ENCODE measurements at places on chromosomes 4 and X.
A peak's percentile ranks its signal among the peaks of the same experiment; 100 is the strongest.

DNA sequence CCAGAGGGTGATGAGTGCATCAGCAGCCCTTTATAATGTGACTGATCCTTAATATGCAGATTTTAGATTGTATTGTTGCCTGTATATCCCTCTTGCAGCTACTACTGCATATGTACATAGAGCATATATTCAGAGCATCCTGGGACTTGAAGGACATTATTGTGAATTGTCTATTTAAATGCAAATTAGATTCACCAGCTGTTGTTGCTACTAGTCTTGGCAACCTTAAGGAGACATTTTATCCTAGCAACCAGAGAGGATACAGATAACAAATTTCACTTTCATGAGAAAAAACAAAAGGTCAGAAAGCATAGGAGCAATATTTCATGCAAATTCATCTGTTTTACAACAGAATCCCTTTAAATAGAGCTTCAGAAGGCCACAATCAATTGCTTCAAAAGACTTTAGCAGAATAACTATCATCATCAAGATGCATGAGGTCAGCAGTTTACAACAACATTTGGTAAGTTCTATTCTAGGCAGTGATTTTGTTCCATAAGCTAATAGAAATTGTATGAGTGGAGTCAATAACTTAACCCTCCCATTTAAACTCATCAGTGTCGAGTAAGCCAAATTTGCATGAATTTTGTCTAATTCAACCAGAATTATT is 148.6 kb downstream of the GC start:
- DNase-seq = no peak

DNA sequence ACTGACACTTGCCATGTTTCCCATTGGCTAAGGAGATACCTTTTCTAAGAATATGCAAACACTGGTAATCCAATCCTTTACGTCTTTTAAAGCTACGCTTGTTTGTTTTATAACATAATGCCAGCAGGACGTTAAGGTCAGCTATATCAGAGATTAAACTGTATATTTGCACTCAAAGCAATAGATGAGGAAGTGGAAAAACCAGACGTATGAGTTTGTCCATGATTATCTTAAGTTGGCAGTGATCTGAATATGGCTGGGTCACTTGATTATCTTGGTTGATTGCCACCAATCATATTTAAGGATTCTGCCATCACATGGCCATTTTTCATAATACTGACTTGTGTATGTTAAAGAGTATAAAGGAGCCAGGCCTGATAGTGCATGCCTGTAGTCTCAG is 19.4 kb downstream of the TMSB4X start:
- DNase-seq = no peak

DNA sequence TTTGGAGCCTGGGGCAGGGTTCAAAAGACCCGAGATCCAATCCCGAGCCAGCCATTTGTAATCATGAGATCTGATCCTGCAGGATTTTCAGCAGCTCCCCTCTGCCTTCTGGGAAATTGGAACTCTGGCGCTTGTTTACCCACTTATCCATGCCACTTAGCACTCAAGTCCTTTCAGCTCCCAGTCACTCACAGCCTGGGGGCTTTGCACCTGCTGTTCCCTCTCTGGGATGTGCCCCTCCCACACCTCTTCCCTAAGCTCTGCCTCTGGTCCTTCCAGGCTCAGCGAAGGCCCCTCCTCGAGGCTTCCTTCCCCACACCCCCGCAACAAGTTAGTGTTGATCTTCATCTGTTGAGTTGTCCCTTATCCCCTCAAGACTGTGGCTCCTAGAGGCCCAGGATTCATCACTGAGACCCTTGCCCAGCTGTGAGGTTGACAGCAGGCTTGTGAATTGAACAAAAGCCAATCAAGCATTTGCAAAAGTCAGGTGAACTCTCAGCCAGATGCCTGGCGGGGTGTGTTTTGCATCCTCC is 99.1 kb upstream of the AFAP1 start:
- no peak for DNase-seq

DNA sequence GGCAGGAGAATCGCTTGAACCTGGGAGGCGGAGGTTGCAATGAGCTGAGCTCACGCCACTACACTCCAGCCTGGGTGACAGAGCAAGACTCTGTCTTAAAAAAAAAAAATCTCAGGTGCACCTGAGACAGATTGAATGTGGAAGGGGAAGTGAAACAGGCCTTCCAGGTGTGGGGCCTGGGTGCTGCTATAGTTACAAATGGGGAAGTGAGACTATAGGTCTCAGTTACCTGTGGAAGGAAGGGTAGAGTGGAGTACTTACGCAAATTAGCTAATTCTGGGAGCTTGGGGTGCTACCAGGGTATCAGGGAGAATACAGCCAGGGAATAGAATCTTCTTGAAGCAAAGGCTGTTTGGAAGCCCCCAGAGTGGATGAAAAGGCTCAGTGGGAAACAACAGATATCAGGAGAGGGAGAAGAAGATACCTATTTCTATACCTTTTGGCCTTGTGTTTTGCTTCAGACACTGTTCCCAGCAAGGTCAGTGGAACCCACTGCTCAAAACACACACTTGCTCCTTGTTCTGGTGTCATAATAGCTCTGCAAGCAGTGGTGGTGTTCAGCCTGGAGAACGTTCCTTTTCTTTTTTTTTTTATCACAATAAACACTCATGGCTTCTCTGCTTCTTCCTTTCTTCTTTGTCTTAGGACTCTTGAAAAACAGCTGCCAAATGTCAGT is 7.0 kb downstream of the CD38 start:
- DNase-seq = no peak

GRCh38 chr4:76058888-76059426 is 15.6 kb upstream of the ART3 start:
- no peak for DNase-seq

GRCh38 chr4:38111024-38111423 is 150.8 kb downstream of the PTTG2 start:
- DNase-seq = no peak

- no peak for DNase-seq
Measured at GRCh38 chr4:99361268-99361898, 8.8 kb upstream of the ADH1C start.

GRCh38 chrX:47129157-47129898 is 15.2 kb downstream of the NDUFB11 start:
- DNase-seq = peak; percentile 96

- no peak for DNase-seq
Measured at GRCh38 chr4:105166066-105166465, 19.4 kb downstream of the TET2 start.

DNA sequence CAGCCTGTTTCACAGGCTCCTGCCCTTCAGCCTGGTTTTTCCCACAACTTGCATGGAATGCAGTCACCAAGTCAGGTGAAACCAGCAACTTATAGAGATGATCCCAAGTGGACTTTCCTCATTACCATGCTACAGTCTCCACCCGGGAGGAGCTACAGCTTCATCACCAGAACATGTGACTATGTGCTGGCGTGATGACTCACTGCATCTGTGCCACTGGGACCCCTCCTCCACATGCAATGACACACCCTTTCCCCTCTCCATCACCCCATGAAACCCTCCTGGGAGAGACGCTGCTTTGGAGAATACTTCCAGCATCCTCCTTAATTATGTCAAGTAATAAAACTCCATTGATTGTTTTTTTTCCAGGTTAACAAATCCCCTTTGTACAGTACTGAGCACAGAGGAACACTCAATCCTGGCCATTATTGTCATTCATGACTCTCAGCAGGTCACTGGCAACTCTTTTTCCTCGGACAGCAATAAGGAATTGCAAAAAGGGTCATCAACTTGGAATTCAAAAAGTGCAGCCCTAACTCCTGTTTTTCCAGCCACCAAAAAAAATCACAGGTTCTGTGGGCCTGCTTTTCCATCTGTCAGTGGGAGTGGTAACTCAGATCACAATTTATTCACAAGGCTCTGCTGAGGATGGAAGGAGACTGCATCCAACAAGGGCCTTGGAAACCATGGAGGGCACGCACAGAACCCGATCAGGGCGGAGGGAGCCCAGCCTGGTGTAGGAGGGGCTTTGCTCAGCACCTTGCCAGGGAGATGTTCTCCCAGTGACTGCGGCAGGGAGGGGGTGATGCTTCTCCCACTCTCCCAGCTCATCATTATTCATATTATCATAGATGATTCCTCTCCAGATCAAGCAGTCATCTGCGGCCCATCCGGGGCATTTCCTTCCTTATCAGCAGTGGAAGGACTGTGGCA is 17.4 kb downstream of the QDPR start:
- DNase-seq = no peak

- DNase-seq = no peak
Measured at GRCh38 chrX:41722816-41723618, 964 bp upstream of the GPR82 start.

DNA sequence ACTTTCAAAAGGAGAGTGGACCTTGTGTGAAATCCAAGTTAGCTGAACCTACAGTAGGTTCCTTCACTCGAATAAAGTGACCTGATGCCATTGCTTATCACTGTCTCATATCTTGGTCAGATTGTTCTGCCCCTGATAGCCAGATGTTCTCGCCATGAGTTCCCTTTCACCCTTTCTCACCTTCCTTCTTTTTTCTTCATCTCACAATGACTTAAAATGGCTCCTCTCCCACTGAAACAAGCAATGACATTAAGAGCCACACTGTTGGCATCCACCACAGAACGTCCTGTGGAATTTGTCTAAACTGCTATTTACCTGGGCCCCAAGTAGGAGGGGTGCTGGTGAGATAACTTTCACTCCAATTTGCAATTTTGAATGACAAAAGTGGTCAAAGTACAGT is 227.6 kb upstream of the PPP1R2C start:
- no peak for DNase-seq

GRCh38 chr4:106647451-106647850 is 278.9 kb upstream of the GIMD1 start:
- DNase-seq = no peak

All from right hindlimb (tissue), 1 donor.